ENCODE measurements at places on chromosomes 12 and 14.

GRCh38 chr14:25406818-25407217, 356.9 kb upstream of the STXBP6 start:
- no peak for DNase-seq

- no peak for DNase-seq
Observed at GRCh38 chr12:114447799-114448617, 42.1 kb upstream of the TBX5 start.

DNA sequence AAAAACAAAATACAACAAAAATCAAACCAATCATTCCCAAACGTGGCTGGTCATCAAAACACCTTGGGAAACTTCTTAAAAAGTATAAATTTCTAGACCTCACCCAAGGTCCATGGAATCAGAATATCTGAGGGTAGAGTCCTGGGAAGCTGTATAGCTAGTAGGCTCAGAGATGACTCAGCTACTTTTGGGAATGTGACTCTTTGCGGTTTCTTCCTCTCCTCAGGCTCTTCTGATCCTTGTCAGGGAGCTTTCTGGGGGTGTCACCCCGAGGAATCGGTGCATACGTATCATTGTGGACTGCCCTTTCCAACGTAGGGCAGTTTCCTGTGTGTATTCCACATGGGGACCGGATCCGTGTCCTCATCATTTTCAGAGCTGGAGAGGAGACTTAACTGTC, 14.8 kb downstream of the JDP2 start:
- DNase-seq: no peak

DNA sequence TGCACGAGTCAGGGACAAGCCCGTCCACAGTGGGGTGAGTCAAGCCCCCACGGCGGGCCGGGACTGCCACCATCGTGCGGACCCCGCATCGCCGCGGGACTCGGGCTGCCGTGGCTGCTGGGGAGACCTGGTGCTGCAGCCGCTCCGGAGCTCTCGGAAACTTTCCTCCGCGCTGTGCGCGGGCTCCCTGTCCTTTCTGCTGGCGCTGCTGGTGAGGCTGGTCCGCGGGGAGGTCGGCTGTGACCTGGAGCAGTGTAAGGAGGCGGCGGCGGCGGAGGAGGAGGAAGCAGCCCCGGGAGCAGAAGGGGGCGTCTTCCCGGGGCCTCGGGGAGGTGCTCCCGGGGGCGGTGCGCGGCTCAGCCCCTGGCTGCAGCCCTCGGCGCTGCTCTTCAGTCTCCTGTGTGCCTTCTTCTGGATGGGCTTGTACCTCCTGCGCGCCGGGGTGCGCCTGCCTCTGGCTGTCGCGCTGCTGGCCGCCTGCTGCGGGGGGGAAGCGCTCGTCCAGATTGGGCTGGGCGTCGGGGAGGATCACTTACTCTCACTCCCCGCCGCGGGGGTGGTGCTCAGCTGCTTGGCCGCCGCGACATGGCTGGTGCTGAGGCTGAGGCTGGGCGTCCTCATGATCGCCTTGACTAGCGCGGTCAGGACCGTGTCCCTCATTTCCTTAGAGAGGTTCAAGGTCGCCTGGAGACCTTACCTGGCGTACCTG, 1.1 kb downstream of the PDE3A start:
- DNase-seq: no peak

- no peak for DNase-seq
Observed at GRCh38 chr12:85681333-85681732, 154.9 kb downstream of the RASSF9 start.

DNA sequence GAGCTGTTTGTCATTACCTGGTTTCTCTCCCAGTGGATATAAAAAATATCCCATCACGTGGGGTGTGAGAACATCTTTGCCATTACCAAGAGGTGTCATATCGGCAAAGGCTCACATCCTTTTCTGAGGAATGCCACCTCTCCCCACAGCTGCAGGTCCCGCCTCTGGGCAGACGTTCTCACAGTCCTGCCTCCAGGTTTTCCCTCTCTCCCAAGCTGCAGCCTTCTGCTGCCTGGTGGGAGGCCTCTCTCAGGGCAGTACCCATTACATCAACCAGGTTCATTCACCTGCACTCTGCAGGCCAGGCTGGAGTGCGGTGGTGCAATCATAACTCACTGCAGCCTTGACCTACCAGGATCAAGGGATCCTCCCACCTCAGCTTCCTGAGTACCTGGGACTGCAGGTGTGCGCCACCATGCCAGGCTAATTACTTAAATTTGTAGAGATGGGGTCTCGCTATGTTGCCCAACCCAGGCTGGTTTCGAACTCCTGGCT, 15.0 kb upstream of the TMEM119 start:
- DNase-seq: peak; percentile 42

- DNase-seq: no peak
Observed at GRCh38 chr12:90627180-90627896, 327.6 kb downstream of the CCER1 start.

DNA sequence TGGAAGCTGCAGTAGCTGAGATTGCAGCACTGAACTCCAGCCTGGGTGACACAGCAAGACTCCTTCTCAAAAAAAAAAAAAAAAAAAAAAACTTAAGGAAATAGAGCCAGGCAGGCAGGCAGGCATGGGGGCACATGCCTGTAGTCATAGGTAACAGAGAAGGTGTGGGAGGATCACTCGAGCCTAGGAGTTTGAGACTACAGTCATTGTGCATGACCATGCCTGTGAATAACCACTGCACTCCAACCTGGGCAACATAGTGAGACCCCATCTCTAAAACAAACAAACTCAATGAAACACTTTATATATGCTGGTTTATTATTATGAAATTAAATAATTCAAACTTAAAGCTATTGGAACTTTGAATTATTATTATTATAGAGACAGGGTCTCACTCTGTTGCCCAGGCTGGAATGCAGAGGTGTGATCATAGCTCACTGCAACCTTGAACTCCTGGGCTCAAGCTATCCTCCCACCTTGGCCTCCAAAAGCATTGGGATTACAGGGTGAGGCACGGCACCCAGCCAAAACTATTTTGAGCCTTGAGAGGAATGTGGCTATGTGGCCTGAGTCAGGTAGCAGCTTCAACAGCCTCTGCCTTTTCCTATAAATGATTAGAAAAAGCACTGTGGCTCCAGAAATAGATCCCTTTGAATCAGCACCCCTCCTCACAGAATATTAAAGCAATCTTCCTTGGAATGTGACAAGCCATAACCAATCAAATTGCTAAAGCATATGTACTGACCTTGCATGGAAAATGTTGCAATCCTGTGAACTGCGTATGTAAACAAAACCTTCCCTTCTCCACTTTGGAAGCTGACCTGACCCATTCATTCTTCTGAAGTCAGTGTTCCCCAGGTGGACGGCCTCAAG, 34.7 kb upstream of the YY1 start:
- no peak for DNase-seq

GRCh38 chr14:104913435-104913834, 11.2 kb upstream of the PLD4 start:
- no peak for DNase-seq

DNA sequence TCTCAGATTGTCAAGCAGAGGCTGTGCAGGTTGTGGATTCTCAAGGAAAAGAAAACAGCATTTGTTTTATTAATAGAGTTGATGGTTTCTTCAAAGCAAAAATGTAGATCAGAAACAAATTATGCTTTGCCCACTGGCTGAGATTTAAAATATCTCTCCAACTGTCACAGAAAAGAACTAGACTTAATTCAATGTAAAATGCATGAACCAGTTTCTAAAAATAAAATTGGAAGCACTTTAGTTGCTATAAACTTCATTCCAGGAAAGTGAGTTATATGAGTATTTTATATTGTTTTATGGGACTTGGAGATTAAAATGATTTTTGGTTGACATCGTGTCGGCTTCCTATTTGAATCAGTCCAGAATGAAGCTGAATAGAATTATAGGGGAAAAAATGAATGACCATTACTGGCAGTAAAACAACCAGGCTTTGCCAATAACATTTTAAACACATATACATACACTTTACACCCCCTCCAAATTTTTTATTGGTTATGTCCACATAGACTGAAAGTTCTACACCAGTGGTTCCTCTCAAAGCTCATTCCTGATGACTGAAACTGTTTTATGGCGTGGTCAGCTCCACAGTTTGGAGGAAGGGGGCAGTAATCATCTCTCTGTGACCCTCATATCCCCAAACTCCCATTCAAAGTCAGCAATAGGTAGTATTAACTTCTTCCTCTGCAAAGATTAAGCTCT, 55.5 kb upstream of the DAAM1 start:
- no peak for DNase-seq

GRCh38 chr12:51242120-51242519, 3.5 kb downstream of the DAZAP2 start:
- no peak for DNase-seq

GRCh38 chr12:61553091-61553490, 707.1 kb upstream of the USP15 start:
- no peak for DNase-seq

DNA sequence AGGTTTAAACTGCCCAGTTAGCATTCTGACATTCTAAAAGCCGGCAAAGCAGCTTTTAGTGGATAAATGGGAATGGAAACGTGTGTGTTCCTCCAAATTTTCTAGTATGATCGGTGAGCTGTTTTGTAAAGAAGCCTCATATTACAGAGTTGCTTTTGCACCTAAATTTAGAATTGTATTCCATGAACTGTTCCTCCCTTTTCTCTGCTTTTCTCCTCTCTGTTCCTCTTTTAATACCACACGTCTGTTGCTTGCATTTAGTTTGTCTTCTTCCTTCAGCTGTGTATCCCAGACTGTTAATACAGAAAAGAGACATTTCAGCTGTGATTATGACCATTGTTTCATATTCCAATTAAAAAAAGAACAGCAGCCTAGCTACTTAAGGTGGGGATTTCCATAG, 10.7 kb downstream of the DYRK2 start:
- no peak for DNase-seq

DNA sequence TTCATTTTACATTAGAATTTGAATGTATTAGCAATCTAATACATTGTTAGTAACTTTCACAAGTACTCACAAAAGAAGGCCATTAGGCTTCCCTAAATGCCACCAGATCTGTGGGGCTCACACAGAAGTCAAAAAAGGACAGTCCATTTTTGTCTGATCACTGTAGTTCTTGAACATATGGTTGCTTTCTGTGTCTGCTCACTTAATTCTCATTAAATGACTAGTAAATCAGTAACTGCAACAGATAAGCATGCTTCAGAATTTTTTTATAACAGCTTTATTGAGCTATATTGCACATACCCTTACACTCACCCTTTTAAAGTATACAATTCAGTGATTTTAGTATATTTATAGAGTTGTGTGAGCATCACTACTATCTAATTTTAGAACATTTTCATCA, 71.4 kb downstream of the DENND5B start:
- no peak for DNase-seq

- no peak for DNase-seq
Observed at GRCh38 chr14:100473249-100473648, 114.0 kb downstream of the BEGAIN start.

DNA sequence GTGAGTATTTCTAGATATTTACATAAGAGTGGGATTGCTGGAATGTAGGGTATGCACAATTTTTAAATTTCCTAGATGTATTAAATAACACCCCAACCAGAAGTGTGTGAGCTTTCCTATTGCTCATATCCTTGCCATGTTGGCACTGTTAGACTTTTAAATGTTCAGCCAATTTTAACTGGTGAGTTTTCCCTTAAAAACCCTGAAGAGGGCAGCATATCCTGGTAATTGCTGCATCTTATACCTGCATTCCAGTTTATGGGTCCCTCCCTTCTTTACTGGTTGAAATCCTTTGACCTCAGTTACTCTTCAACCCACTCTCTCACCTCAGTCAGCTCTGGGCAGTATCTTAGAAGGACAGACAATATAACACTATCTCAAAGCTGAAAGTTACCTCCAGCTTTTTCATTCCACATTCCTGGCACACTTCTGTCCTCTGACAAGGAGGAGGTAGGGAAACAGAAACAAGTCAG, 270.6 kb downstream of the PAWR start:
- DNase-seq: peak; percentile 91

DNA sequence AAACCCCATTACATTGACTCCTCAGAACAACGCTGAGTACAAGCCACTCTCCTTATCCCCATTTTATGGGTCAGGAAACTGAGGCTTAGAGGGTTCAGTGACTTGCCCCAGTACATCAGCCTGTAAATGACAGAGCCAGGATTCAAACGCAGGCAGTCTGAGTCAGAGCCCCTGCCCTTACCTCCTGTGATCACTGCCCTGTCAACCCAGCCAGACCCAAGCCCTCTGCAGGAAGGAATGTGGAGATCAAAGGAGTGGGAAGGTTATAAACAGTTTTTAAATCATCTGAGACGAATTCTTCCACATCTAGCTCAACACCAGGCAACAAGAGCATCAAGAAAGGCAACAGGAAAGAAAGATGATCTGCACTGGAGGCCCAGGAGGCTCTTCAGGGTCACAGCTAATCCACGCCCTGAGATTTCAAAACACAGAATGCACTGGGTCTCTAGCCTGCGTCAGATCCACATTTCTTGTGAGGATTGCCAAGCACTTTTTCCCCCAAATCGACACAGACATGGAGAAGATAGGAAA, 38.5 kb downstream of the SPTB start:
- DNase-seq: peak; percentile 20

GRCh38 chr14:86153480-86153879, 623.5 kb downstream of the FLRT2 start:
- DNase-seq: no peak

DNA sequence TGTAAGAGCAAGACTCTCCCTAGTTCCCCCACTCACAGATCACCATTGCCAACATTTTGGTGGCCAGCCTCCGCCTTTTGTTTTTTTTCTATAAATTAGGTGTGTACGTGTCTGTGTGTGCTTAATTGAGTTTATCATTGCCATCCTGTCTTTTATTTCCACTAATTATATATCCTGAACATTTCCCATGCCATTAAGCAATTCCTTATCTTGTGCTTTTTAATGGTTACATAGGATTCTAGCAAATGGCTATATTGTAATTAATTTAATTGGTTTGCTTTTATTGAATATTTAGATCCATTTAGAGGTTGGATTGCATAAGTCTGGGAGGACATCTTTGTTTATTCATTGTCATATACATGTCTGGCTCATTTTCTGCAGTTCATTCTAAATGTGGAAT, 107.3 kb upstream of the RTL1 start:
- no peak for DNase-seq

- DNase-seq: no peak
Observed at GRCh38 chr12:59453475-59453874, 142.4 kb upstream of the SLC16A7 start.

- no peak for DNase-seq
Observed at GRCh38 chr12:67919406-67919805, 69.8 kb upstream of the IFNG-AS1 start.

GRCh38 chr12:93868771-93869170, 191.6 kb downstream of the CRADD start:
- DNase-seq: no peak

DNA sequence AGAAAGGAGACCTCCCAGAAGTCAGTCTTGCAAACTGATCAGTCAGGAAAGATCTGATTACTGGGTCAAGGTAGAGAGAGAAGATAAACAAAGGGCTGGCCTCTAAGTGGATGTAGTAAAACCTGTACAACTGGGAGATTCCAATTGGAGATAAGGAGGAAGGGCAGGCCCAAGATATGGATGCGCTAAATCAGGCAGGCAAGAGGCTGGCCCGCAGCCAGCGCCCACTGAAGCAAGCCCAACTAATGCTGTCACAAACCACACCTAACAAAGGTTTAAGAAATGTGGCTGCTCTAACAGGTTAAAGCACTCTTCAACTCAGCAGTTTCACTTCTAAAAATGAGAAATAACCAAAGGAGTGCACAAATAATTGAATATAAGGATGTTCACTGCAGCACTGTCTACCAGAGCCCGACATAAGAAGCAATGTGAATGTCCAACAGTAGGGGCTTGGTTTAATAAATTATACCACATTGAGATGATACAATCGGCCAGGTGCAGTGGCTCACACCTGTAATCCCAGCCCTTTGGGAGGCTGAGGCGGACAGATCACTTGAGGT, 4.7 kb downstream of the GLTP start:
- peak; percentile 43 for DNase-seq
